ENCODE measurements at places on chromosomes 7 and 10. TPM values are rescaled to one million over a fixed set of nuclear protein-coding genes. Genes with fewer than 3 reads are reported as not detected.

OSBPL3 gene
- 15.4 TPM for total RNA-seq

PNPLA8 gene
- total RNA-seq: 32.5 TPM

CRTAC1 gene
- total RNA-seq: not detected

HMX2 gene
- 0.07 TPM for total RNA-seq

FAM25G gene
- not detected for total RNA-seq

ATP5F1C gene
- total RNA-seq: 258 TPM

CUBN gene
- 2.0 TPM for total RNA-seq

C10orf67 gene
- 0.05 TPM for total RNA-seq

PPP1R9A gene
- total RNA-seq: 0.25 TPM

SLC26A3 gene
- total RNA-seq: not detected

ADRB1 gene
- total RNA-seq: 0.52 TPM
